Occipital lobe (tissue), 3 donors: ENCODE measurements at places on chromosomes 13 and 19. TPM values are rescaled to one million over a fixed set of nuclear protein-coding genes. Genes with fewer than 3 reads are reported as not detected.

Gene TMEM255B
- total RNA-seq: under 0.01 TPM

Gene GRK1
- total RNA-seq: not detected

- DNase-seq: no peak
Measured at GRCh38 chr19:55670280-55671053, 4.6 kb upstream of the EPN1 start.

Gene LILRB5
- total RNA-seq: 0.16 TPM

DNA sequence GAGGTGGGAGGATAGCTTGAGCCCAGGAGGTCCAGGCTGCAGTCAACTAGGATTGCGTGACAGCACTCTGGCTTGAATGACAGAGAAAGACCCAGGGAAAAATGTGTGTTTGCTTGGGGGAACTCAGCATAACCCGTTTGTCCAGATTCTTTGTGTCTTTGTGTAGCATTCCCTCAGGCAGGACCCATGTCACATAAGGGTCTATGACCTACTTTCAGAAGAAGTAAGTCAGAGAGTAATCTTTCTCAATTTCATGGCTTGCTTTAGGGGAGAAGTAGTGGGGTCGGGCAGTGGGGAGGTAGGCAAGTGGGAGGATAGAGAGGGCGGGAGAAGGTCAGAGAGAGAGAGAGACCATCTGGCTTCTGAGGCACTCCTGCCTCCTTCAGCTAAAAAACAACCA lies 11.9 kb upstream of the PSPC1 start:
- DNase-seq: no peak

Gene RFXAP
- 9.2 TPM for total RNA-seq

GRCh38 chr13:80508031-80508430 lies 167.1 kb upstream of the SPRY2 start:
- DNase-seq: no peak

DNA sequence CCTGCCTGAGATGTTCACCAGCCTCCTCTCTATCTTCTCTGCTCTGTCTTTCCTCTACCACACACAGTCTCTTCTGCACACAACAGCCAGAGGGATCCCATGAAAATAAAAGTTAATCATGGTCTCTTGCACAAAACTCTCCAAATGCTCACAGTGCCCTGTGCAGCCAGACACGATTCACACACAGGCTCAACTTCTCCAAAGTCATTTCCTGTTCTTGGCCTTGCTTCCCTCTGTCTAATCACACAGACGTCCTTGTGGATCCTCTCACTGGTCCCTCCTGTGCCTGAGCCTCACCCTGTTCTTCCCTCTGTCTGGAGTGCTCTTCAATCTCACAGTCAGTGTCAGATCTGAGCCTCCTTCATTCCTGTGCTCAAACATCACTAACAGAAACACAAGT lies 7.8 kb downstream of the SIGLEC12 start:
- DNase-seq: no peak

Gene MISP
- not detected for total RNA-seq

DNA sequence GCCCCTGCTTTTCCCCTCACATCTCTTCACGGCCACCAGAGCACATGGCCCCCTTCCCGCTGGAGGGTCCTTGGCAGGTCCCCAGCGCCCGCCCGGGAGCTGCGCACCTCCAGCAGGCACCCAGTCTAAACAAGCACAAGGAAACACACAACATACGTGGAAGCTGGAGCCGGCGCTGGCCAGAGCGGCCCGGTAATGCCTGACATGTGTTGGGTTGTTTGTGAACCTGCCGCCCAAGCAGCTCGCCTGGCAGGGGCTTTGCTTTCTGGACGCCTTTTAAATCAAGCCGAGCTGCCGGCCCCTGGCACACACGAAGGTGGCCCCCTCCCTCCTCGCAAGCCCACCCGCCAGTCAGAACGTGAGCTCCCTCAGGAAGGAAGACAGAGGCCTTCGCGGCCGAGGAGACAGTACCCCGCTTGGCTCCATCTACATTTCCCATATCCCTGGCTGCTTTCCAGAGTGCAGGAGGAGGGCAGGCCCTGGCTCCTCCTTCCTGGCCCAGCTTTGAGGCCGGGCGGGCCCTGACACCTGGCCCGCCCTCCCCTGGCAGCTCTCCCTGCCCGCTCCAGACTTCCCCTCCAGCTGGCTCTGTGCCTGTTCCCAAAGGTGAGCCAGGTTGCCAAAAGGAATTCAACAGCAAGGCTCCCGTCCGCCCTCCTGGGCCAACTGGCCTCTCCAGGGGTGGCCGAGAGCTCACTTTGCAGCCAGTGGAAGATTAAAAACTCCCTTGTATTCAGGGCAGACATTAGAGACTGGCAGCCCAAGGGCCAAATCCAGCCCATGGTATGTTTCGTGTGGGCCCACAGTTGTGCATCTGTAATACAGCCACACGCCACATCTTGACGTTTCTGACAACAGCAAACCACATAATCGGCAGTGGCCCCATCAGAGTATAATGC lies 28.7 kb downstream of the COMP start:
- DNase-seq: no peak

Gene CLDND2
- not detected for total RNA-seq

DNA sequence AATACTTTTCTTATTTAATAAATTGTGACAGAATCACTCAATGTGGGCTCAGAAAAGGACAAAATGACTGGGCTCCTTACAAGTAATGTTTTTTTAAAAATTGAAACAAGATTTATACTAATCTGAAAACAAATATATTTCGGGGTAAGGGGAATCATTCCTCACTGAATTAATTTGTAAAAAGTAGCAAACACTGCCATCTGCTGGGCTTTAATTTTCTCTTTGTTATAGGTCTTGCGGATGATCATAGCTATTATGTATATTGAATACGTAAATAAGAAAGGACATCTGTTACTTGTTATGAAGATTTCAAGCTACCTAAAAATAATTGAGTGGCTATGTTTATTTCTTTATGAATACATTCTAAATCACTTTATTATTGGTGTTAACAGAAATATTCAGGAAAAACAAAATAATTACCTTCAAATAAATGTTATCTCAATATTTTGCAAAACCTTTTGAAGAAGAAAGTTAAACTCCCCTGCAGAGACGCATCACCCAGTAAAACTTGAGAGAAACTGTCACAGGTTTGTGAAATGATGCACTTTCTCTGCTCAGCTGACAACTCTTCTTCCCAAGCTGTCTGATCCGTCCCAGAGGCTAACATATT lies 17.8 kb upstream of the ENOX1 start:
- no peak for DNase-seq

DNA sequence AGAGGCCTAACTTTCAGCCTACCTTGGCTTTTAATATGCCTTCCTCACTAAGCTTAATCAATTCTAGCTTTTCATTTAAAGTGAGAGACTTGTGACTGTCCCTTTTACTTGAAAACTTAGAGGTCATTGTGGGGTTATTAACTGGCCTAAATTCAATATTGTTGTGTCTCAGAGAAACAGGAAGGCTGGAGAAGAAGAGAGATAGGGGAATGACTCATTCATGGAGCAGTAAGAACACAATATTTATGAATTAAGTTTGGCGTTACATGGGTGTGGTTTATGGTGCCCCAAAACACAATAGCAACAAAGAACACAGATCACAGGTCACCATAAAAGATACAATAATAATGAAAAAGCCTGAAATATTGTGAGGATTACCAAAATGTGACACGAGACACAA lies 612.1 kb downstream of the TBC1D4 start:
- DNase-seq: no peak

Gene ZNF443
- total RNA-seq: 13.9 TPM

Gene ZNF528
- total RNA-seq: 57.9 TPM

DNA sequence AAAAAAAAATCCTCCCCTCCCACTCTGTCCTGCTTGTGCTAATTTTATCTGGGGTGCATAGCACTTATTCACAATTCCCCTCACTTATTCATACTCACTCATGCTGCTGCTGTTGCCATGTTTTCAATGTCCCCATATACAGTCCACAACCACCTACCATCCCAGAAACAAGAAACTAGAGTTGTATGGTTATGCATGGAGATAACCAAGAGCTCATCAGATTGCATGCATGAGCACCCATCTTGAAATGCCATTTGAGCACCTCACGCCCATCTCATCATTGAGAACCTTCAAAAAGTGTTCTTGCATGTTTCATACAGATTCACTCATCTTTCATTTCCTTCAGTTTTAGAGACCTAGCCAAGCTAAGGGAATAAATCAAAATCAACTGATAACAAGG lies 15.1 kb upstream of the N4BP2L2 start:
- no peak for DNase-seq

DNA sequence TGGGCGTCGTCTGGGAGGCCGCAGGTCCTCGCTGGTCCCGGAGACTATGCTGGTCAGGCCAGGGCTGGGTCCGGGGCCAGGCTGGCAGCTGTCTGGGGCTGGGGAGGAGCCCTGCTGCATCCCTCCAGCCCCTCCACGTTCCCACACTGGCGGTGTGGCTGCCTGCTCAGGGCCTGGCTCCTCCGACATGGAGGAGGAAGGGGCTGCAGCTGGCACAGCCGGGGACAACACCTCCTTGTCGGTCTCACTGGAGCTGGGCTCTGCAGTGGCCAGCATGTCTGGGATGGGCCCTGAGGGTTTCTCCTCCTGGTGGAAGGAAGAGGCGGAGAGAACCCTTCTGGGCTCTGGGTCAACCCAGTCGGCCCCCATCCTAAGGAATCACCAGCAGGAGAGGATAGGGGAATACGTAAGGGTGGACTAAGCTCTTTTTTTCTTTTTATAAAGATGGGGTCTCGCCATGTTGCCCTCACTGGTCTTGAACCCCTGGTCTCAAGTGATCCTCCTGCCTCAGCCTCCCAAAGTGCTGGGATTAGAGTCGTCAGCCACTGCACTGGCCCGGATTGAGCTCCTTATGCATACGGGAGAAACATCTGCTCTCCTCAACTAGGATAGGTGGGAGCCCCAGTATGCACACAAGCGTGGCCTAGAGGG lies 806 bp downstream of the ZNF414 start:
- no peak for DNase-seq

DNA sequence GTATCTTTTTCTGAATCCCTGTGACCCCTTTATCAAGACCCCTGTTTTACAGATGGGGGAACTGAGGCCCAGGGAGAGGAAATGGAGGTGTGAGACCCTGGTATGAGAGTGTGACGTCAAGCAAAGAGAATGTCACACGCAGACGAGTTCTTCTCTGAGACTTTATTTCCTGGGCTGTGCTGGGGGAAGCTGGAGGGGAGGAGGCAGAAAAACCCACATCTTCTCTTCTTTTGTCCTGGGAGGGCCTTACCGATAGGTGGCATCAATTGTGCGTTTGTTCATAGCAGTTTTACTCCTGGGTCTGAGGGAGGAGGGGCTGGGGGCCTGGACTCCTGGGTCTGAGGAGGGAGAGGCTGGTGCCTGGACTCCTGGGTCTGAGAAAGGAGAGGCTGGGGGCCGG lies 4.9 kb upstream of the KLK15 start:
- no peak for DNase-seq

Gene RYR1
- 4.5 TPM for total RNA-seq

Gene CD37
- 1.1 TPM for total RNA-seq

DNA sequence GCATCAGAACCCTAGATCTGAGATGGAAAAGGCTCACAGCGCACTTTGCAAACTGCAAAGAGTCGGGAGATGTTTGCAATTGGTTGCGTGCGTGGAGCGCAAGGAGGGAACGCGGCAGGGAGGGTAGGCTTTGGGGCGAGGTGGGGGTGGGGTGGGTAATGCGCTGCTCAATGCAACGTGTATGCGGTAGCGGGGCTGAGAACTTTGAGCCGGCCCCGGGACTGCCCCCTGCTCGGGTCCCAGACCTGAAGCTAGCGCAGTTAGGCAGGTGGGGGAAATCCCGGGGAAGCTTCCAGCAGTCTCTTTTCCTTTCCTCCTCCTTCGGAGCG lies 971 bp downstream of the FOSB start:
- DNase-seq: no peak

DNA sequence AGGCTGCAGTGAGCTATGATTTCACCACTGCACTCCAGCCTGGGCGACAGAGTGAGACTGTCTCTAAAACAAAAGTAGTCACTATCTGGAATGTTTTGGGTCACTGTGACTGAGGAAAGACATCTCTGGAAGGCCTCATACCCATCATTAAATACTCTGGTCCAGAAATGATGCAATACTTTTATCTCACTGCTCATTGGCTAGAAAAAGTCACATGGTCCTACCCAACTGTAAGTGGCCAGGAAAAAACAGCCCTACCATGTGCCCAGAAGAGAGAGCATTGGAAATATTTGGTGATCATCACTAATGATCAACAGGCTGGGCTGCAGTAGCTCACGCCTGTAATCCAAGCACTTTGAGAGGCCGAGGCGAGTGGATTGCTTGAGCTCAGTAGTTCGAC lies 29.8 kb downstream of the PNPLA6 start:
- no peak for DNase-seq

- DNase-seq: no peak
Measured at GRCh38 chr13:33017323-33017929, 1.2 kb downstream of the KL start.

Gene ERICH6B
- total RNA-seq: not detected

GRCh38 chr13:110499621-110500281 lies 61.8 kb downstream of the RAB20 start:
- DNase-seq: no peak

DNA sequence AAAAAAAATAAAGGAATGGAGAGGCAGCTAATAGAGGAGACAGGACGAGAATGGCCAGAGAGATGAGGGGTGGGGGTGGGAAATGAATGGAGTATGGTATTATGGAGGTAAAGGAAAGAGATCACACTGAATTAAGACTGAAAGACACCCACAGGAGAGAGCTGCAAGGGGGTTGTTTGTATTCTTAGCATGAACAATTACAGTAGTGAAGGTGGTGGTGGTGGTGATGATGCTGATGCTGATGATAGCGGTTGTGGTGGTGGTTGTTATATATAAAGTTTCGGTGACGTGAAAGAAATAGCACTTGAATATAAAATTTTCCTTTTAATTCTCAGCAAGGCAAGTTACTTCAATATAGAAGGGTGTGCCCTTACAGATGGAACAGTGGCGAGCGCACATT lies 2.8 kb upstream of the ADGRE3 start:
- DNase-seq: no peak
